ENCODE measurements at places on chromosomes 2 and 18. TPM values are rescaled to one million over a fixed set of nuclear protein-coding genes. Genes with fewer than 3 reads are reported as not detected.

Gene TTC39C
- total RNA-seq, result 4.8 TPM

GRCh38 chr2:20209373-20210109 is 15.4 kb downstream of the SDC1 start:
- no peak for DNase-seq
- no peaks in the 10 kb centered on the region for H3K27me3 ChIP-seq
- H3K27ac ChIP-seq, result no peak overlapping the region
- H3K36me3 ChIP-seq, result no peaks in the 10 kb centered on the region

GRCh38 chr2:460861-461260 is 173.0 kb upstream of the ALKAL2 start:
- H3K4me1 ChIP-seq, result peaks cover 6% of the 10 kb centered on the region
- H3K36me3 ChIP-seq, result no peaks in the 10 kb centered on the region
- H3K27ac ChIP-seq, result no peak overlapping the region
- no peak for DNase-seq

DNA sequence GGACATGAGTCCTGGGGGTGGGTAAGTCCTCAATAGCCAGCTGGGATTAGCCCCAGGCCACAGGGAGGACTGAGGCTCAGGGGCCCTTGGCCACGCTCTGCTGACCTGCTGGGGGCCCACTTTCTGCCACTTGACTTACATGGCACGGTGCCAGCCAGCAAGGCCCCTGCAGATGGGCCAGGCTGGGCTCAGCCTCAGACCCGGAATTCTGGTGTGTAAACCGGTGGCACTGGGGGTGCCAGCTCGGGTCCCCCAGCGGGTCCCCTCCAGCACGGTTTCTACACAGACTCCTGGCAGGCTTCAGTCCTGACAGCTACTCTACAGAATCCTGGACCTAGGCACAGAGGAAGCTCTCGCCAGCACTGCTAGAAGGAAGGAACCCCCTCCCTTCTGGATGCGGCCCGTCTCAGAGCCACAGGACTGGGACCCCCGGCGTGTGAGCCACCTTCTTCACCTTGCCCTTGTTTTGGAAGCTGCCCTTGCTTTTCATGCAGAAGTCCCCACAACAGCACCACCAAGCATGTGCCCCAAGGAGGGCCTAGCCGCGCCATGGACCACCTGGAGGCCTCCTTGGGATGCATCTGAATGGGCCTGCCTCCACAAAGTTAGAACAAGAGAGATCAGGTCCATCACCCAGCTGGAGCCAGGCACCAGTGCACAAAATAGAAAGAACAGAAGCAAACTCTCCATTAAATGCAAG is 8.0 kb downstream of the HDAC4 start:
- no peak overlapping the region for H3K27ac ChIP-seq
- H3K36me3 ChIP-seq, result peaks cover 22% of the 10 kb centered on the region

- no peak overlapping the region for H3K27ac ChIP-seq
- no peaks in the 10 kb centered on the region for H3K36me3 ChIP-seq
- DNase-seq, result no peak
- no peaks in the 10 kb centered on the region for H3K27me3 ChIP-seq
- no peaks in the 10 kb centered on the region for H3K4me1 ChIP-seq
- H3K4me3 ChIP-seq, result no peak overlapping the region
These were observed 258.6 kb downstream of the NRXN1 start for GRCh38 chr2:50773211-50773932.

- H3K4me1 ChIP-seq, result peaks cover 48% of the 10 kb centered on the region
- no peak overlapping the region for H3K4me3 ChIP-seq
- H3K27me3 ChIP-seq, result peaks cover 3% of the 10 kb centered on the region
- peak overlapping the region; percentile 83 for H3K27ac ChIP-seq
- peak; percentile 98 for DNase-seq
- H3K36me3 ChIP-seq, result no peaks in the 10 kb centered on the region
These were observed 75.1 kb downstream of the ACOXL start for GRCh38 chr2:110807522-110807921.

Measured in muscle of leg (tissue), 16 donors.